ENCODE measurements at places on chromosomes 1 and 21.

DNA sequence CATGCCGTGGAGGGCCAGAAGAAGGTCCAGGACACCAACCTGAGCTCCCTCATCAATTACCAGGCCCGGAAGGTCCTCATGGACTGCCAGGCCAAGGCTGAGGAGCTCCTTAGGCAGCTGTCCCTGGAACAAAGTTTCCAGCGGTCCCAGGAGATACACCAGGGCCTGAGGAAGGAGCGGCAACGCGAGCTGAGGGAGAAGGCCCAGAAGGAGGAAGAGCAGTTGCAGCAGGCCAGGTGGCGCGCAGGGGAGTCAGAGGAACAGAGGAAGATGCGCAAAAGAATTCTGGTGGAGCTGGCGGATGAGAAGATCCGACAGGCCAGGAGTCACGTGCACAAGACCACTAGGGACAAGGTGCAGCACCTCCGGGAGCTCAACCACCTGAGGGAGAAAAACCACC is 1.5 kb downstream of the CCDC185 start:
- DNase-seq, result no peak

DNA sequence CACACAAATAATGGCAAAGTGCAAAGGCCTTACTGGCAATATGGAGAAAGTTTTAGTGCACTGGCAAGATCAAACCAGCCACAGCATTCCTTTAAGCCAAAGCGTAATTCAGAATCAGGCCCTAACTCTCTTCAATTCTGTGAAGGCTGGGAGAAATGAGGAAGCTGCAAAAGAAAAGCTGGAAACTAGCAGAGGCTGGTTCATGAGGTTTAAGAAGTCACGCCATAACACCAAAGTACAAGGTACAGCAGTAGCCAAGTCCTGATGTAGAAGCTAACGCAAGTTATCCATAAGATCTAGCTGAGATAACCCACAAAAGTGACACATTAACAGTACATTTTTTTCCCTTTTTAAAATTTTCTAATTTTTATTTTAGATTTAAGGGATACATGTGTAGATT is 57.1 kb downstream of the SLC27A3 start:
- no peak for DNase-seq

DNA sequence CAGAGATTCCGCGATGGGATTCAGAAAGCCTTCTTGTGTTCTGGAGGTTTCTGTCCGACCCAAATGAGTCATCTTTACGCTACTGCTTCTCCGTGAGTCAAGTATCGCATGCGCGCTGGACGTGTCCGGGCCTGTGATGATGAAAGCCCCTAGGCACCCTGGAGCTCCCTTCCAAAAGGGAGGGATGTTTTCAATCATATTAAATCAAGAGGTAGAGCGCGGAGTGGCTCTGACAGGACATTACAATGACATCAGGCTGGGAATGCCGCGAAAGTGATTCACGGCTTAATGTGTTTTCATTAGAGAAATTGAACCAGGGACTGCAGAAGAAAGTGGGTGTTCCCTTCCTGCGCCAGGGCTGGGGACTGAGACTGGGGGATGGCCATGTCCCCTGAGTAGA is 48.5 kb downstream of the AJAP1 start:
- no peak for DNase-seq

GRCh38 chr1:31300193-31300592 is 3.4 kb downstream of the ZCCHC17 start:
- DNase-seq, result no peak

- DNase-seq, result no peak
These were observed 128.3 kb upstream of the KCNE2 start for GRCh38 chr21:34235514-34235913.

GRCh38 chr1:34843392-34844251 is 15.9 kb downstream of the SMIM12 start:
- no peak for DNase-seq

GRCh38 chr1:107432108-107432507 is 291.3 kb downstream of the NTNG1 start:
- no peak for DNase-seq

GRCh38 chr1:96291468-96291867 is 430.1 kb upstream of the PTBP2 start:
- no peak for DNase-seq

- no peak for DNase-seq
These were observed 74.5 kb downstream of the FOXJ3 start for GRCh38 chr1:42260376-42261070.

DNA sequence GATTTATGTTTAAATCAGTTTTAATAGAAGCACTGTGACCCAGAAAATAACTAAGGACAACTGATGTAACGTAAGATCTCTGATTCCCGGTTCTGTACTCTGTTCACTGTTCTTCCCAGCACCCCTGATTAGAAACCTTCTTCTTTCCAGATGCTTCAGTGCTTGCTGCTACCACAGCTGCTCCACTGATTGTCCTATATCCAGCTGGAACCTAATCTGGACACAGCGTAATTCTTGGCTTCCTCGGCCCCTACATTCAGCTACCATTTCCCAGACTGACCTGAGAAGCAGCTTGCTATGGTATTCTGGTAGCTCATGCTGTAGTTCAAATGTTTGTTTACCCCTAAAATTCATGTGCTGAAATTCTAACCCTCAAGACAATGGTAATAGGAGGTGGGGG is 302.7 kb downstream of the GRIK1 start:
- no peak for DNase-seq

GRCh38 chr1:14672005-14672404 is 73.5 kb downstream of the KAZN start:
- DNase-seq, result no peak

- no peak for DNase-seq
These were observed 7.8 kb downstream of the RASAL2 start for GRCh38 chr1:178101654-178102053.

GRCh38 chr1:59442492-59442891 is 145.6 kb downstream of the FGGY start:
- DNase-seq, result no peak

- no peak for DNase-seq
These were observed 32.1 kb upstream of the HIVEP3 start for GRCh38 chr1:41950820-41951219.

GRCh38 chr1:175155936-175156335 is 36.6 kb downstream of the KIAA0040 start:
- DNase-seq, result no peak

- no peak for DNase-seq
These were observed 93.9 kb downstream of the GLIS1 start for GRCh38 chr1:53644909-53645689.

DNA sequence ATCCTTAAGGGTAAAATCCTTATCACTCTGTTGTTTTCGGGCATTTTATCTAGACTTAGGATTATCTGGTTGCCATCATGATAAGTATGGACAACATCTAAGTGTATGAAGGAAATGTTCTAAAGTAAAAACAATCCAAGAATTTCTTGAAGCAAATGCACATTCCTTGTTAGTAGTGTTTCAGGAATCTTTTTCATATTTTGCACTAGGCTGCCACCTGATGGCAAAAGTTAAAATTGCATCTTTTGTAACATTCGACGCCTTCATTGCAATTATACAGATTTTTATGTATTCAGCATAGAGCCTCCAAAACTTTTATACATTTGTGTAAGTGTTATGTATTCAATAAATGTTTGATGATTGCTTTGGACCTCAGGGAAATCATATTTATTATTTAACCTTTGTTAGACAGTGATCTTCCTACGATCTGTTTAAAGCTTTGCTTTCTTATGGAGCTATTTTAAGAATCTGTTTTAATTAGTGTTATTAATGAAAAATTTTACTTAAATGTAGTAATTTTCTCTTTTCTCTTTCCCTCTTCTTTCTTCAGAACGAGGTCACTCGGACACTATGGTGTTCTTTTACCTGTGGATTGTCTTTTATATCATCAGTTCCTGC is 49.4 kb upstream of the KIAA1614 start:
- no peak for DNase-seq

DNA sequence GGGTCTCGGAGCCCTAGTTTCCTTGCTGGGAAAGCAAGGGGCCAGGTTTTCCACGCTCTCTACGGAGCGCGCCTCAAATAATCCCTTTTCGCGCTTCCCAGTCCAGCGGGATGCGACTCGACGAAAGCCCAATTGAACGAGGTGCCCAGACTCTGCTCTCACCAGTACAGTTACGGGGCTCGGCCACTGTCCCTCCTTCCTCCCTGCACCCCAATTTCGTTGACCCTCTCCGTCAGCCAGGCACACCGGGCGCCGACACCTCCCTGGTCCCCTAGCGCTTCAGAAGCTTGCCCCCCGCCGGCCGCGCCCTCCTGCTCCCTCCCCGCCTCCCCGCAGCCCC is 389 bp downstream of the SEMA6C start:
- DNase-seq, result no peak

GRCh38 chr21:27643326-27643725 is 676.4 kb upstream of the ADAMTS5 start:
- DNase-seq, result no peak

GRCh38 chr1:38452246-38452645 is 405.7 kb upstream of the POU3F1 start:
- no peak for DNase-seq

GRCh38 chr1:18874600-18874999 is 15.1 kb upstream of the TAS1R2 start:
- no peak for DNase-seq

DNA sequence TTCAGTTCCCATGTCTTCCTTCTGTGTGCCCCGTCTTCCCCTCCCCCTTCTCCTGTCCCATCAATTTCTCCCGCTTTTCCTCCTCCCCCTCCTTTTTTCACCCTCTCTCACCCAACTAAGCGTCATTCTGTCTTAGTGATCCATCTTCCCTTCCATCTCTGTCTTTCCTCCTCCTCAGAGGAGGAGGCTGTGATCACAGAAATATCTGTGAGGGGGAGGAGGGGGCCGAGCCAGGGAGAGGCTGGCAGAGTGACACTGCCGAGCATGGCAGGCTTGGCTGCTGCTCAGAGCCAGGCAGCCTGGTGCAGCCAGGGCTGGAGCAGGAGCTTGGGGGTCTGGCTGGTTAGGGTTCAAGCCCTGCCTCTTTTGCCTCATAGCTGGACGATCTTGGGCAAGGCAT is 7.6 kb downstream of the HTR6 start:
- no peak for DNase-seq

GRCh38 chr1:171699531-171699930 is 42.3 kb downstream of the VAMP4 start:
- no peak for DNase-seq

DNA sequence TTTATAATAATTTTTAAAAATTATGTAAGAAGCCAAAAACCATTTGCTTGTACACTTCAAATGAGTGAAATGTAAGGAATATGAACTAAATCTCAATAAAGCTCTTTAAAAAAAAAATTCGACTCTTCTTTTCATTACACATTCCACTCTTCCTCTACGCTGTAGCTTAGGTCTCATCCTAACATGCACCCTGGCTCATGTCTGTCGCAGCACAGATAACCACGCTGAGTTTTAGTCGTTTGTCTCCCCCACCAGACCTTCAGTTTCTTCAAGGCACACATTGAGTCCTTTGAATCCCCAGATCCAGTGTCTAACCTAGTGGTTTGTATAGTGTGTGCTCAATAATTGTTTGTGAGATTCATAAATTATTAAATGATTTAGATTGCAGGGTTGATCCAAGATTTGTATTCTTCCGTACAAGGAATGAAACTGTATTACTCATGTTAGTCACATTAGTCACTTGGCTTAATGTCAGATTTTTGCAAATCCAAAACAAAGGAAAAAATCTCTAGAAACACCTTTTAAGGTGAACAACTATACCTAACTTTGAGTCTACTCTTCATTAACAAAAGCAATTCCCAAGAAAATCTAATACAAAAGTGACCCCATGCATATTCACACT is 57.3 kb downstream of the SLC25A24 start:
- DNase-seq, result no peak

DNA sequence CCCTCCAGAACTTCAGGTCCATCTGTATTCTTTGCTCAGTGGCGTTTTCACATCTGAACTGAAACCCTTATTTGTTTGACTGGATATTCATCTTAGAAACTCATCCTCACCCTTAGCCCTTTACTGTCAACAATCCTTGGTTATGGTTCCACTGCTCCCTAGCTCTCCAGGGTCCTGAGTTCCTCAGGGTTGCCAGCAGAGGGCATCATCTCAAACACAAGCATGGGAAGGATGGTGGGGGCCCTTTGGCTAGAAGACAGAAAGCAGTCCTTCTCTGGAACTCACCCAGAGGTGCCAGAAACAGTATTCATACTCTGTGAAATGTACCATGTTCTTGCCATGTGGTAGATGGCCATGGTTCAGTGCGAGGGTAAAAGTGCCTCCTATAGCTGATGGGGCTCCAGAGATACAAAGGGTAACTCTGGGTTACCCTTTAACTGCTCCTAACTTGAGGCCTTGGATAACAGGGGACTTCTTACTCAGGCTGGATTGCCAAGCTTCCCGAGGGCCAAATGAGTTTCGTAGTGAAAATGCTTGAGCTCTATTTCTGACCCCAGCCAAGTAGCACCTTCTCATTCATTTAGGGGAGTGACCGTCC is 11.3 kb downstream of the NCSTN start:
- no peak for DNase-seq

DNA sequence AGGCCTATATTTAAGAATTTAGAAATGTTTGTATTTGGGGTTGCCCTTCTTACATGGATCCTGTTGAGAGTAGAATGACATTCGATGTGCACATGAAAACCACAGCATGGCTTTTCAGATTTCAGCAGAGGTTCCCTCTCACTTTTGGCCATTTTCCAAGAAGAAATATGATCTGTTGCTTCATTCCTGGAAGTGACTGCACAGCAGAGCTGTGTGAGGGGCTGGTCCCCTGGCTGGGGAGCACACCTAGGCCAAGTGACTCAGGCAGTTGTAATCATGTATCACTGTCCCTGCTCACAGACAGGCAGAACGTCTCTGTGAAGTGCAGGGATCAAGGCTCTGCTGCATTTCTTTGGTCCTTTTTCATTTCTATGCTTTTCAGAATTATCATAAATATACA is 32.3 kb downstream of the AGT start:
- no peak for DNase-seq
